Epithelial cell of umbilical artery (primary cell): ENCODE measurements at places on chromosomes 5 and 9. TPM values are rescaled to one million over a fixed set of nuclear protein-coding genes. Genes with fewer than 3 reads are reported as not detected.

The PCDHGA3 gene
- total RNA-seq: 0.15 and 0.32 TPM in 2 replicates

The FAM221B gene
- not detected in 2 replicates for total RNA-seq

The LRRC70 gene
- total RNA-seq: 27.7 and 42.6 TPM in 2 replicates

The C1QTNF2 gene
- total RNA-seq: 0.15 TPM in 1 of 2 replicates, not detected in the other

The SLC45A2 gene
- total RNA-seq: not detected in 2 replicates
